ENCODE measurements at places on chromosomes 6 and 20.

DNA sequence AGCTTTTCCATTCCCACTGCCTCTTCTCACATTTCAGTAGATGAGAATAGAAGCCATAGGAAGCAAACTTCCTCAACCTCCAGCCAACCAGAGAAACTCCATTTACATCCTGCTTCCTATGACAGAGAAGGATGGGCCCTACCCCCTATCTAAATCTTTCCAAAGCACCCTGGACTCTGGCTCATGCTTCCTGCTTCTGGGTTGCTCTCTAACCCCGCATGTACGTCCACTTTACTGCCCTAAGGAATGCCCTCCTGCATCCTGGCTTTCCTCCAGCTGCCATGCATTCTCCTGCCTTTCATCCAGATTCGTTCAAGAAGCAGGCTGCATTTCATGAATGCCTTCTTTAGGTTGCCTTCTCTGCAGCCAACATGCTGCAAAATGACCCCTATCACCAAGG is 91.9 kb downstream of the FAM217A start:
- DNase-seq, result no peak

DNA sequence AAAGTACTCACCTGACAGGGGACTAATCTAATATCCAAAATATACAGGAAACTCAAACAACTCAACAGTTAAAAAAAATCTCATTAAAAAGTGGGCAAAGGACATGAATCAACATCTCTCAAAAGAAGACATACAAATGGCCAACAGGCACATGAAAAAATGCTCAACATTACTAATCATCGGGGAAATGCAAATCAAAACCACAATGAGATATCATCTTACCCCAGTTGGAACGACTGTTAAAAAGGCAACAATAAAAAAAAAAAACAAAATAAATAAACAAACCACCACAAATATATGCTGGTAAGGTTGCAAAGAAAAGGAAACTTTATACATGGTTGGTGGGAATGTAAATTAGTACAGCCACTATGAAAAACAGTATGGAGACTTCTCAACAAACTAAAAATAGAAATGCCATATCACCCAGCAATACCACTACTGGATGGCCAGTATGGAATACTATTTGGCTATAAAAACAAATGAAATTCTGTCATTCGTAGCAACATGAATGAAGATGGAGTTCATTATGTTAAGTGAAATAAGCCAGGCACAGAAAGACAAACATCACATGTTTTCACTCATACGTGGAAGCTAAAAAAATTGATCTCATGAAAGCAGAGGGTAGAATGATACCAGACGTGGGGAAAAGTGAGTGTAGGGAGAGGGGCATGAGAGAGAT is 6.6 kb downstream of the SIRPB2 start:
- DNase-seq, result no peak

- no peak for DNase-seq
Measured at GRCh38 chr6:138404666-138405337, 779 bp downstream of the HEBP2 start.

- no peak for DNase-seq
Measured at GRCh38 chr6:36780442-36781177, 58.6 kb downstream of the CPNE5 start.

- no peak for DNase-seq
Measured at GRCh38 chr6:25341923-25342619, 62.9 kb downstream of the CARMIL1 start.

GRCh38 chr6:113457198-113457597 is 399.9 kb upstream of the MARCKS start:
- no peak for DNase-seq

DNA sequence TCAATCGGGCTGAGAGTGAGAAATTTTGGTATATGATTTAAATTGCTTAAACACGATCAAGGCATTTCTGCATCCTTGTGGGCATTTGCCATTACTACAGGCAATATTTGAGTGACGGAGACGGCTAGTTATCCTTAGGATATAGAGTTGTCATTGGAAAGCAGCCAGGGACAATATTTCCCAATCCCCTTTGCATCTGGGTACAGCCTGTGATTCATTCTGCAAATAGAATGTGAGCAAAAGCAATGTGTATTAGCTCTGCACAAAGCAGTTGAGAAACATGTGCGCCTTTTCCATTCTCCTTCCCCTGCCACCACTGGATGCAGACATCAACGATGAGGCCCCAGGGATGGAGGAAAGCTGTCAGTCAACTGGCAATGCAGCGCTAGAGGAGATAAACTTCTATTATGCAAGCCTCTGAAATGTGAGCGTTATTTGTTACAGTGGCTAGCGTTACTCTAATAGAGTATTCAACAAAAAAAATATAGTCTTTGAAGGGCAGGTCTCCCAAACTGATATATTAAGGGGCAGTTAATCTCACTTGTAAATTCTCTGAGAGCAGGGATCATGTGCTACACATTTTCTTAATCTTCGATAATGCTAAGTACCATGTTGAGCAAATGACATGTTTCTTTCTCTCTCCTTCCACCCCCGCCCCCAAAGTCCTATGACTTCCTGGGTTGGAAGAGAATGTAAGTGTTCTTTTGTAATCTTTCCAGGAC is 37.1 kb upstream of the NCOA3 start:
- DNase-seq, result peak; percentile 98

- DNase-seq, result no peak
Measured at GRCh38 chr20:17066902-17067301, 159.9 kb upstream of the PCSK2 start.

- DNase-seq, result no peak
Measured at GRCh38 chr6:158815907-158816306, 3.3 kb downstream of the EZR start.

- DNase-seq, result no peak
Measured at GRCh38 chr20:31818376-31818908, 714 bp upstream of the MYLK2 start.

- DNase-seq, result no peak
Measured at GRCh38 chr6:131103296-131103695, 32.0 kb upstream of the AKAP7 start.

GRCh38 chr6:106600329-106600728 is 29.0 kb downstream of the RTN4IP1 start:
- no peak for DNase-seq

DNA sequence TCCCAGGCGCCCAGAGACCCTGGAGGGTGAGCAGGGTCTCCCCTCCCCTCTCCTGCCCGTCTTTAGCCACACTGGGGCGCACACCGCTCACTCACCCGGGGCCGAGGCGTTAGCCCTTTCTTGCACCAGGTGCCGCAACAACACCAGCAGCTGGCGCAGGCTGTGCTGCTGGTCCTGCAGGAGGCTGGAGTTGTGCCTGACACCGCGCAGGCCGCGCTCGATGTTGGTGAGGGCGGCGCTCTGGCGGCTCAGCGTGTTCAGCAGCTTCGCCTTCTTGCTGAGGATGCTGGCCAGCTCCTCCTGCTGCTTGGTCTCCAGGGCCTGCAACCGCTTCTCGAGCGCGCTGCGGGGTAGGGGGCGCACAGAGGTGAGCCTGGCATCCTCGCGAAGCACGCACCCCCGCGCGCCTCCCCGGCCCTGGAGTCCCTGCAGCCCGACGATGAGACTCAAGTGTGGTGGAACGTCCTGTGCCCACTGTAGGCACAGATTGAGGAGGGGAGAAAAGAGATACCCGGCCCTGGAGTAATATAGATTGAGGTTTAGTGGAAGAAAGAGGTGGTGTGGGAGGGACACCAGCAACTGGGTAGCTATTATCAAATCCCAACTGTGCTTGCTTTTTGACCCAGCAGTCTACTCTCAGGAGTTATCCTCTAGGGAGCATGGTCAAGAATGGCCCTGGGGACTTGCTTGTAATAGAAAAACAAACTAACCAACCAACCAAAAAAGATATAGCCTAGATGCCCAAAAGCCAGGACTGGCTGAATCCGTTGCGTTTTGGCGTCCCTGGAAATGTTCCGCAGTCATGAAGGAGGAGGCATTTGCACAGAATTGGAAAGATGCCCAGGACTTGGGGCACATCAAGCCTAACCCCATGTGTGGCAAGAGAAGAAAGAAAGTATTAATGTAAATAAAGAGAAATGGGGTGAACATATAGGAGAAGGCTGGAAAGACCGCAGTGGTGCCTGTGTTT is 30.9 kb downstream of the ANGPT4 start:
- no peak for DNase-seq

DNA sequence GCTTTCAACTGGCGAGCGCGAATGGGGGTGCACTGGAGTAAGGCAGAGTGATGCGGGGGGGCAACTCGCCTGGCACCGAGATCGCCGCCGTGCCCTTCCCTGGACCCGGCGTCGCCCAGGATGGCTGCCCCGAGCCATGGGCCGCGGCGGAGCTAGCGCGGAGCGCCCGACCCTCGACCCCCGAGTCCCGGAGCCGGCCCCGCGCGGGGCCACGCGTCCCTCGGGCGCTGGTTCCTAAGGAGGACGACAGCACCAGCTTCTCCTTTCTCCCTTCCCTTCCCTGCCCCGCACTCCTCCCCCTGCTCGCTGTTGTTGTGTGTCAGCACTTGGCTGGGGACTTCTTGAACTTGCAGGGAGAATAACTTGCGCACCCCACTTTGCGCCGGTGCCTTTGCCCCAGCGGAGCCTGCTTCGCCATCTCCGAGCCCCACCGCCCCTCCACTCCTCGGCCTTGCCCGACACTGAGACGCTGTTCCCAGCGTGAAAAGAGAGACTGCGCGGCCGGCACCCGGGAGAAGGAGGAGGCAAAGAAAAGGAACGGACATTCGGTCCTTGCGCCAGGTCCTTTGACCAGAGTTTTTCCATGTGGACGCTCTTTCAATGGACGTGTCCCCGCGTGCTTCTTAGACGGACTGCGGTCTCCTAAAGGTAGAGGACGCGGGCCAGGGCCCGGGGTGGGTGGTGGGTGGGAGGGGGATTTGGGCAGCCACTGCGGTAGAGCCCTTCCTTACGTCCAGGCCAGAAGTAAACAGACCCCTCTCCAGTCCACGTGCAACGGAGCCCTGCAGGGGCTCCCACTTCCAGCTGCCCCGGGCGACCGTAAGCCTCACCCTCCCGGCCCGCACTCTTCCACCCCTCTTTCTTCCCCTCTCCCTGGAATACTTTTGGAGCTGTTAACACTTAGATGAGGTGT is 998 bp downstream of the BMP2 start:
- no peak for DNase-seq

GRCh38 chr20:48455651-48456365 is 372.0 kb downstream of the PREX1 start:
- no peak for DNase-seq

DNA sequence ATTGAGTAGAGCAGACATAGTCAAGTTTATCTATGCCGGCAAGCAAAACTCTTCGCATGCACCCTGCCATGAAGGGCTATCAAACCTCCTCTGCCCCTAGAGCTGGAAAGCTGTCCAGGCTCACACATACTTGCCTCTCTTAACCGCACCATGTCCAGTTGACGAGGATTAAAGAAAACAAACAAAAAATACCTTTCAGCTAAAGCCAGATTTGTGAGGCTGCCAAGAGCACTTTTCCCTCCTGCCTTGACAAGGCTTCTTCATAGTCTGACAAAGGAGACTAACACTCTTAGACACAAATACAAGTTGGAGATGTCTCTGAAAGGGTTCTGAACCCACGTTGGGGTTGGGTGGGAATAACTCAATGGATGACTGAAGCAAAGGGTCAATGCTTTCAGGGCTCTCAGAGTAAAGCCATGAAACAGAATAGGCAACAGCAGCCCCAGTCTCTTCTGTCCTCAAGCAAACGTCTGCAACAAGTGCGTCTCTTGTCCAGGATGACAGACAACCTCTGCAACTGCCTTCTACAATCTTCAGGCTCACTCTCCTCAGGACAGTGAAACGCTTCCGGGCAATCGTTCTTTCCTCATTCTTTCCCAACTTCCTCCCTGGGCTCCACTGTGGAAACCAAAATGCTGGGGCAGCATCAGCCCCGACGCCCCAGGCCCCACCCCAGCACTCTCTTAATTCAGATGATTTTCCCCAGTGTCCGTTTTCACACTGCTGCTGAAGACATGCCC is 57.8 kb downstream of the AGPAT4 start:
- DNase-seq, result no peak

DNA sequence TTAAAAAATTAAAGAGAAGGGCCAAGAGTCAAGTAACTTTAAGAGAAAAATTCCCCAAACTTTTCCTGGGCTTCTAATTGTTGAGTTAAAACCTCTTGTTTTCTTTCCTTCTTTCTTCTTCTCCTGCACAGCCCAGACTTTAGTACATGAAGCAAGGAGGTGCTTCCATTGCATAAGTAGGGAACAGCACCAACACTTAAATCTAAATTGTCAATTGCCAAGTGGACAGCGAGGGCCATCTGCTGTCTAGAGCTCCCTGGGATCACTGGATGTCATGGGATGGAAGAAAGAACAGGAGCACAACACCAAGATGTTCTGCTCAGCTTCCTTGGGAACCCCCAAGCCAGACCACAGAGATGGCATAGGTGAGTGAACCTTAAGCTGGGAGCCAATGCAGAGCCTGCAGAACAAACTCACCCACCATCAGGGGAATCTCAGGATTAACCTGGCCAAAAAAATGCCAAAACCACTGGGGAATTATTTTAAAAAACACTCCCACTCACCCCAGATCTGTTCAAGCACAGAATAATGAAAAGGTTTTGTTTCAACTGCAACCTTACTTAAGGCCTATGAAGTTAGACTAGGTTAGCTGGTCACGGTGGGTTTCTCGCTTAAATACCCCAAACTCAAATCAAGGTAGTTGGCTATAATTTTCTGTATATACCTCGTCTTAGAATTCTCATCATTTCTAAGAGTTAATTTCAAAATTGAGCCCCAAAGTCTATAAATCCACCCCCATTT is 67.8 kb downstream of the TNFRSF21 start:
- no peak for DNase-seq

DNA sequence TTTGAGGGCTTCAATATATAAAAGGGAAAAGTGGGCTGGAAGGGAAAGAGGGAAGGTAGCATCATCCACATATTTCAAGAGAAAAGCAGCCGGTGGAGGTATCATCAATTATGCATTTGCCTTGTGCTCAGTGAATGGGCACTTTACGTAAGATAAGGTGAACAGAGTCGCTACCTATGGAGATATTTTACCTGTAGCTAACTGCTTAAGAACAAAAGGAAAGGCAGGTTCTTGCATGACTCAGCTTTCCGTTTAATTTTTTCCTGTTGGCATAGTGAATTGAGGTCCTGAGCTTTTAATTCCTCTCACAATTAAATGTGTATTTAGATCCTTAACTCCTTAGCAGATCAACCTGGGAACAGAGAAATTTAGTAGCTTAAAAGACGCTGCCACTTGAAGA is 25.5 kb upstream of the PLCB4 start:
- no peak for DNase-seq

DNA sequence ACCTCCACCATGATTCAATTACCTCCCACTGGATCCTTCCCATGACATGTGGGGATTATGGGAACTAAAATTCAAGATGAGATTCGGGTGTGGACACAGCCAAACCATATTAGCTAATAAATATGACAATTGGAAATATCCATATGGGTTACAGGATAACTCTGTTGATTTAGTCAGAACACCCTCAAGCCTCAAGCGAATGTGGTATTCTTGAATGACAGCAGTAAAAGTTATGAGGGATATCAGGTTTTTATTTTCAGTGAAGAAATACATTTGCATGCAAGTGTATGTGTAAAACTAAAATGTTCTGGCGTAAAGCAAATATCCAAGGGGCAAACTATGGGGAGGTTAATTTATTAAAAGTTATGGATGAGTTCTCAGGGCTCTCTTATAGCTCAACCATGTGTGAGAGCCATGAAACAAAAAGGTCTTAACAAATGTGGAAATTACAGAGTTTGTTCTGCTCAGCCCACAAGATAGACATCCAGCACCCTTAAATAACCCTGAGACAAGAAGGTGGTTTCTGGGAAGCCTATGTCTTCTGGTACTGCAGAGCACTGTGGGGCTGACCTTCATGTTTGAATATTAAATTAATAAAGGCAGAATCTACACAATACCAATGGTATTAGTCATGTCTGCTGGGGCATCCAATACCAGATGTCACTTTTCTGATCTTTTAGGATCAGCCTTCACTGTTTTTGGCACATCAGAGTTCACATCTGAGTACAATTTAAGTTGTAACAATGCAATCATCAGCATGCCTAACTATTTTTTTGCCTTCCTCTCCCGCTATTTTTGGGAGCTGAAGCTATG is 370.5 kb upstream of the RSPO3 start:
- no peak for DNase-seq
